ENCODE measurements at places on chromosomes 7 and 10.

DNA sequence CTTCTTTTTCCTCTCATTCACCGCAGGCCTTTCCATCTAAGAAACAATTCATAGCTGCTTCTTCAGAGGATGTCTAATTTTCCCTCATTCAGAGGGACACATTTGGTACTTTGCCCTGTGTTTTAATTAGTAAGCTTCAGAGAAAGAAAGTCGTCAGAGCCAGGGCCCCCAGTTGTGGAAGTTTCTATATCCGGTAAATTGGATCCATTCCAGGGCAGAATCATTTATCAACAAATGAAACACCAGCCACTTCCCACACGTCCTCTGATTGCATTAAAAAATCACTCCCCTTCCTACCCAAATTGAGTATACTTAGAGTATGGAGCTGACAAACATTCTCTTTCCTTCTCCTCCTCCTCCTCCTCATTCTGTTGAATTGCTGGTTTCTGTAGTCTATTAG, 205.8 kb upstream of the HDAC9 start:
- DNase-seq: no peak

- no peak for DNase-seq
Measured at GRCh38 chr7:14714161-14714728, 188.3 kb downstream of the DGKB start.

DNA sequence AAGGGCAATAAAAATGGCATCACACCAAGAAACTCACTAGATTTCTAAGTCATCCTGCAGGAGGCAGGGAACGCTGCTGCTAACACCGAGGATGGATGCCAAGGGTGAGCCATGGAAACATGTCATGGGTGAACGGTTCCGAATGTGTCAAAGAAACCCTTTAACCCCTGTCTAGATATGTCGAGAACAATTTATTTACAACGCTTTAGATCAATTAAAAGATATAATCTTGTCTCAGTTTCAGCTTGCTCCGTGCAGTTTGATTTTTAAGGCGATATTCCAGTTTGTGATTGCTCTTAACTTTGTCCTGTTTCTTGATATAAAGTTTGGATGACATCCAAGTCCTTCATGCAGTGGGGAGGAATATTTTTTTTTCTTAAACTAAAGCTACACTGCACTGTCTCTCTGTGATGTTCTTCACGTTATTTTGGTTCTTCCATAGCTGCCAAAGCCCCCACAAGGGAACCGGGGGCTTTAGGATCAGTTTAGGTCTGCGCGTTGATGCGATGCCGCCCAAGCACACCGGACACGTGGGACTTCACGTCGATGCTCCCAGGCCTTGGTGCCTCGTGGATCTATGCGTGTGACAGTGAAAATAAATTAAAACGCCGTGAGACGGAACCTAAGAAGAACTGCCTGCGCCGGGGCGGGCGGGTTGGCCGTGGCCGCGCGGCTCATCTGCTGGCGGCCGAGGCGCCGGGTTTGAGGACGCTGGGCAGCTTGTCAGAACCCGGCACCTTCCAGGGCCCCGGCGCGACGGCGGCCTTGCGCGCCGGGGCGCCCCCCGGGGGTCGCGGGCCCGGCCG, 220.3 kb downstream of the PHTF2 start:
- DNase-seq: no peak

DNA sequence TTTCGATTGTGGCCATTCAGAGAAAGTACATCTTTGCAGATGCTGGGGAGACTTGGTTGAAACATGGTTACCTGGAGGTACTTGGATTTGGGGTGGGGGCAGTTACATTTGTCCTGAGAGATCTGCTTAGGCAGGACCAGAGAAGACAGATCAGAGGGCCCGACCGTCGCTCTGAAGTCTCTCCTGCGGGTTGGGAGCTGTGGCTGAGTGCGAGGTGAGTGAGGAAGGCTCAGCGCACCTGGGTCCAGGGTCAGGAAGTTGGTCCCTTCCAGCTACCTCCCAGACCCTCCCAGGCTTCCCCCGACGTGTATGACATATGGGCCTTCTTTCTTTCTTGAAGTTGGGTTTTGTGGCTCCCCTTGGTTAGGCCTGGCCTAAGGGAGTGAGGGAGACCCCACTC, 56.3 kb downstream of the LHPP start:
- DNase-seq: no peak

DNA sequence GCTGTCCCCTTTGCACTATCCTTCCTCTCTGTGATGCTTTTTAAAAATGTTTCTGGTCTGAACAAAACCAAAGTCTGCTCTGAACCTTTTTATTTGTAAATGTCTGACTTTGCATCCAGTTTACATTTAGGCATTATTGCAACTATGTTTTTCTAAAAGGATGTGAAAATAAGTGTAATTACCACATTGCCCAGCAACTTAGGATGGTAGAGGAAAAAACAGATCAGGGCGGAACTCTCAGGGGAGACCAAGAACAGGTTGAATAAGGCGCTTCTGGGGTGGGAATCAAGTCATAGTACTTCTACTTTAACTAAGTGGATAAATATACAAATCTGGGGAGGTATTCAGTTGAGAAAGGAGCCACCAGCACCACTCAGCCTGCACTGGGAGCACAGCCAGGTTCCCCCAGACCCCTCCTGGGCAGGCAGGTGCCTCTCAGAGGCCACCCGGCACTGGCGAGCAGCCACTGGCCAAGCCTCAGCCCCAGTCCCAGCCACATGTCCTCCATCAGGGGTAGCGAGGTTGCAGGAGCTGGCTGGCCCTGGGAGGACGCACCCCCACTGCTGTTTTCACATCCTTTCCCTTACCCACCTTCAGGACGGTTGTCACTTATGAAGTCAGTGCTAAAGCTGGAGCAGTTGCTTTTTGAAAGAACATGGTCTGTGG, 11.4 kb upstream of the CSGALNACT2 start:
- no peak for DNase-seq

DNA sequence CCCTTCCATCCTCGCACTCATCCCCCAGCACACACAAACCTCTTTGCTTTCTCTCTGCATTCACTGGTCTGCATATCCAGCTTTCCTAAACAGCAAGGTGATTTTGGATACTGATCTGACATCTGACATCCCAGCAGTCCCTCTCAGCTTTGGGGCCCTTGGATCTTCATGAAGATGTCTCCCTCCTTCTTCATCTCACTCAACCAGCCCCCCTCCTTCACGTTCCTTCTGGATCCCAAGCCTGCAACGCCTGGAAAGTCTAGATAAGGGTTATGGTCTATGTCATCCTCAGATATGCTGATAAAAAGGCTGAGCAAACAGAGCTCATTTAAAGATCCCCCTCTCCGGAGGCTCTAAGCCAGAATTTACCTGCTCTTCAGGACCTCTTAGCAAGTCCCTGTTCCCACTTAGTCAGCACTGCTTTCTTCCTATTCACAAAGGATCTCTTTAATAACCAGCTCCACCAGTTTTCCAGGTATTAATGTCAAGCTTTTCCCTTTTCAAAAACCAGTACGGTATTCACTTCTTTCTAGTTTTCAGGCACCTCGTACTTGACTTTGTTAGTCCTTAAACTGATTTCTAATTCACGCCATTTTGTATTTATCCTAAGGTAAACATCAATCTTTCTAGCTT, 38.9 kb downstream of the CREB3L2 start:
- peak; percentile 25 for DNase-seq
